Retinal pigment epithelial cell (primary cell): ENCODE measurements at places on chromosomes 3 and 15.
A peak's percentile ranks its signal among the peaks of the same experiment; 100 is the strongest.

- no peak for DNase-seq
Measured at GRCh38 chr3:8817486-8817885, 48.1 kb upstream of the OXTR start.

DNA sequence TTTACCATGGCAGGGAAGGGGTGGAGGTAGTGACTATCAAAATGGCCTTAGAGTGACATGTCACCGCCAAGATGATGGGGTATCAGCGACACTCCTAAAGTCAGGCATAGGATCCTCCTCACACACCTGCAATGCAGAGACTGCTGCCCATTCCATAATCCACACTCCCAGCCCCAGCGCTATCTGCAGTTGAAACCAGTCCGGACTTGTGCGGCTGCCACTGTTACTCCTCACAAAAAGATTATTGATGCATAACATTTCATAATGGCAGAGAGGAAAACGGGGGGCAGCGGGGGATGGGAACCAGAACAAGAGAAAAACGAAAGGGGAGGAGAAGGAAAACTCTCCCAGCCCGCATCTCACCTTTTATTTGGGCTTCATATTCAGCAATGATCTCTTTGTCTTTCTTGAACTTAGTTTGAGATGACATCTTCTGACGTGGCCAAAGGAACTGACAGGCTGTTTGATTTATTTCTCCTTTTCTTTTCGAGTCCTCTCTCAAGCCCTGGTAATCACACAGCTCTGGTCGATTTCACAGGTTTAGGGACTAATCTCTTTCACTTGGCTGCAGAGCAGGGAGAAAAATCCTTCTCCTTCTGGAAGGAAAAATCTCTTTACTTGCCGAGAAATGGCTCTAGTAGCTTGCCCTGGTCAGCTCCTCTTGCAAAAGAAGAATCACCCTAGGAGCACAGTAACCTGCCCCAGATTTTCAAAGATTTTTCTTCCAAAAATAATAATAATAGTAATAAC is 749 bp downstream of the SRGAP3 start:
- DNase-seq, result no peak

DNA sequence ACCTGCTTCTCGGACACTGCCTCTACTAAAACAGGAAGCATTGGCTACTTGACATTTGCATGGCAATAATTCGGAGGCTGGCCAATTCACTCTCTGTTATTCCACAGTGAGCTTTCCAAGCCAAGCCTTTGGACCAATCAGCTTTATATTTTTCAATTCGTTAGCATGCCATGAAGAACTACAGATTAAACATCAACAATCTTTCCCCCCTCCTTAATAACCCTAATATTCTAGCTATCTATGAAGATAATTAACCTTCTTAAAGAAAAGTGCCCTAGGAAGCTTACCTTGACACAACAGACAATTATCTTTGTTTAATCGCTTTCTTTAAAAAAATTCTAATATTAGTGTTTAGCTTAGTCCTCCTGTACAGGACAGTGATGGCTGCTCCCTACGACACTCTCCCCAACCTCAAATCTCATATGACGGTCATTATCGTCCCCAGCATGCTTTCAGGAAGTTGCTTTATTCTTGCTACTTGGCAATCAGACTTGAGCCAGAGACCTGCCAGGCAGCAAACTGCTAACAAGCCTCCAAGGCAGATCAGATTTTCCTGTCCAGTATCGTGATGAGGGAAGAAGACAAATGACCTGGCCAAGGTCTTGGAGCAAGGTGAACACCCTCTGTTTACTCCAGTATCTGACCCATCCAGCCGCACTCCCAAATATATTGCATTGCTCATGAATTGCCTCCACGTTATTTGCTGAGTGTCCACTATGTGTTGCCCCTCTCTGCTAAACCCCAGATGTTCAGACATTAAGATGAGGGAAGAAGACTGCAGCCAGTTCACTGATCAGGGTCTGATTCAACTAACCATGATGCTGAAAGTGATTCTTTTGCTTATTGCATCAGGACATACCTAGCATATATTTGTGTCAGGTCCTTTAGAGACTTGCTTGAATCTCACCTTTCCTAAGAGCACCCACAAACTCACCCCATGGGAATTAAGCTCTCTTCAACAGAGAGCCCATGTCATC is 68.1 kb upstream of the LPP start:
- DNase-seq, result no peak

GRCh38 chr3:141445990-141446389 is 40.8 kb upstream of the RASA2 start:
- DNase-seq, result no peak

- DNase-seq, result no peak
Measured at GRCh38 chr3:9386078-9386459, 11.3 kb upstream of the SETD5 start.

DNA sequence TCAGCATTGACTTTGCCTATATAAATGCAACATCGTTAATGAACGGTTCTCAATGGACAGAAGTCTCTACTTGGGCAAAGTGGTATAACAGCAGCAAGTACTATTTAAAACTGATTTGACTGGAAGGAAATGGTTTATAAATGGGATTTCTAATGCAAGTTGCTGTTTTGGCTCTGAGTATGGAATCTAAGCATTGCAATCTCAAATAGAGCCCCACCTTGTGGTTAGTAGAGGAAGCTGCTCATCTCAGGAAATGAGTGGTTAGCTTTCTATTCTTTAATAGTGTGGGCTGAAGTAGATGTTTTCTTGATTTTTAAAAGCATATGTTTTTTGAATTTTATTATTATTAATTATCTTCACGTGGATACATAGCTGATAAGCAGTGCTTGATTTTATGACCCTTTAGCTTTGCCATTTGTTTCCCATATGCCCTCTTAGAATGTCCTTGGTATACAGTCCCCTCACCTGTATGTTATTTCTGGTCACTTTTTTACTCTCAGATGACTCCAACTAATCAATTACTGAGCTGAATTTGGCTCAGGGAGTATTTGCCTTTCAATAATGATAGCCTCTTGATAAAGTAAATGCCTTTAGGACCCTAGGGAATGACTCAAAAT is 67.1 kb downstream of the OXSM start:
- peak; percentile 22 for DNase-seq

DNA sequence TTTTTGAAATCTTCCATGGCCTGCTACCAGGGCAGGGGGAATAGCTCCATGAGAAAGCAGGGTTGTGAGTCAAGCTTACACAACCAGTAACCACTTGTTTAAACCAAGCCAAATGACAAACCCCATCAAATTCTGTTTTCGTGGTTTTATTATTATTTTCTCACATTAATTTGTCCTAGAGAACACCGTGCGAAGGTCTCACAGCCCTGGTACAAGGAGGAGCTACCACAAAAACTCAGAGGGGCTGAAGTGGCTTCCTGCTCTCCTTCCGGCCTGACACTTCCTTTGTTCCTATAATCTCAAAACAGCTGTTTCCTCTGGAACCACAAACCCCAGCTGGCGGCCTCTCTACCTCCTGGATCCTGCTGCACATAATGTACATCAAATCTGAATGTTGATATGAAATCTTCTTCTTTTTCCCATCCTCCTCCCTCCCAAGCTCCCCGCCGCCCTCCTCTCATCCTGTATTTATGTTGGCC is 375.9 kb downstream of the MCTP2 start:
- no peak for DNase-seq

GRCh38 chr15:38129531-38130204 is 123.0 kb upstream of the SPRED1 start:
- peak; percentile 80 for DNase-seq

- DNase-seq, result no peak
Measured at GRCh38 chr3:177467247-177467985, 270.1 kb upstream of the TBL1XR1 start.

- DNase-seq, result no peak
Measured at GRCh38 chr15:68325726-68326125, 48.2 kb downstream of the FEM1B start.

DNA sequence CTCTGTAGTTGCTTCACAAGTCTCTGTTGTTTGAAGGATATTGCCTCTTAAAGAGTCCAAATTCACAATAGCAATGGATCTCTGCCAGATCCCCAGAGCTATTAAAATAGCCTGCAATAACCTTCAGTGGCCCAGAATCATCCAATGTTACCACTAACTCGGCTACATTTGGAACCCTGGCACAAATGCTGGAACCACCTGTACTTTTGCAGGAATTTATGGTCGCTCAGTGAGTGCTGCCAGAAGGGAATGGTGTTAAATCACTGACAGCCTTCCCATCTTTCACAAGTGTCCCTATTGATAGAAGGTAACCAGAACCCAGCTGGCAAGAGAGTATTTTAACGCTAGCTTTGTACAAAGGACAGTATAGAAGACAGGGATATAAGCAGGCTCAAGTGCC is 298.8 kb upstream of the PLSCR5 start:
- no peak for DNase-seq

- DNase-seq, result no peak
Measured at GRCh38 chr3:180340395-180340794, 261.6 kb upstream of the TTC14 start.

DNA sequence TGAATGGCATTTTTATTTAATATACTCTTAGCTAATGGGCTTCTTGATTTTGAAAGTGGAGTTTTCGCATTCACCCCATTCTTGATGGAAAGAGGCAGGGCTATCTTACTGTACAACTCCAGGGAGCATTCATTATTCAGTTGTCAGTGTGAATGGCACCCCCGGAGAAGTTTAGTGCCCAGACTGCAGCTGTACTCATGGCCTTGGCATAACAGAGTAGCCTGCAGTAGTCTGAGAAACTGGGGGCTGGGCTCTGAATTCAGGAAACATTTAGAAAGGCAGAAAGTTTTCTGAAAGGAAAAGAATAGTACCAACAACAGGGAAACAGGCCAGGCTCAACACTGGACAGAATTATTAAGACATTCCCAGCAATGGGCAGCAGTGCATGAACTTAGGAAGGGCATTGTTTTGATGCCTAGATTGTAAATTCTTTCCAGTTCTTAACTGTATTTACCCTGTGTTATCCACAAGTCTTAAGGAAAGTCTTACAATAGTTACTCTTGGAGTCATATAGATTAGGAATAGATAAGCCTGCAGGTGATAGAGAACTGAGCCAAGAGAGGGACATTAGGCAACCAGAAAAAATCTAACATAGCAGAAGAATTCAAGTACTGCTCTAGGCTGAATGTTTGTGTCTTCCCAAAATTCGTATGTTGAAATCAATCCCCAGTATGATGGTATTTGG is 44.4 kb downstream of the TIPARP start:
- no peak for DNase-seq

GRCh38 chr3:189779166-189779565 is 148.0 kb downstream of the TP63 start:
- DNase-seq, result no peak

- no peak for DNase-seq
Measured at GRCh38 chr15:82309802-82310201, 39.5 kb downstream of the GOLGA6L10 start.

DNA sequence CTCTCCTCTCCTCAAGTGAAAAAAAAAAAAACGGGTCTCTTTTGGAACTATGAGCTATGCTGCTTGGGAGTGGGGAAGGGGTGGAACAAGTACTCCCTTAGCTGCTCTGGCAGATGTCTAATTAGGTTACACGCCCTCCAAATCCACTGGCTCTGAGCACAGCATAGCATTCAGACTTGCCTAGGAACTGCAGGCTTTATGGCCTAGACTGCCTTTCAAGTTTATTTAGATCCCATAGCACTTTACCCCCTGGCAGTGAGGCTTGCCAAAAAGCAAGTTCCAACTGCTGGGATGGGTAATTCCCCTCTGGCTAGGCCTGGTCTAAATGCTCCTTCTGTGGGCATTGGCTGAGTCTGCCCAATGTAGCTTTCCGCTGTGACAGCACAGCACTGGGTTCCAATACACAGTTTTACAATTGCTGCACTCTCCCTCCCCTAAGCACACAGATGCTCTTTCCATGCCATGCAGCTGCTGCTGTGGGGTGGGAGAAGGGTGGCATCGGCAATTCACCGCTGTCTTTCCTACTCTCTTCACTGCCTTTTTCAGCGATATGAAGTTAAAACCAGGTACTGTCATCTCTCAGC is 152.8 kb downstream of the KCNAB1 start:
- DNase-seq, result no peak

GRCh38 chr15:70812827-70813364 is 41.1 kb downstream of the LARP6 start:
- DNase-seq, result no peak

DNA sequence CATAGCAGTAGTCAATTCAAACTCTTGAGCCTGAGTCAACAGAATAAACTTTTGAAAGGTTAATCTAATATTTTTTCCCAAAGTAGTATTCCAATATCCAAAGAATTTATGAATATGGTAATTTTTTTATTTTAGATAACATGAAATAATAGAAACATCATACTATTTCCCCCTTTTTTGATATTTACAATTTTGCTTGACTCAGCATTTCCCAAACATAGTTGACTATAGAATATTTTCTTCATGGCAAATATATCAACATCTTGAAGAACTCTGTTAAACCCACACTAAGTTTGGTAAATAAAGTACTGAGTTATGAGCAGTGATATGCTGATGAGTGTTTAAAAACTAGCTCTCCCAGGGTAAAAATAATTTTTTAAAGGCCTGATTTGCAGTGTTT is 380.0 kb upstream of the ARL6 start:
- DNase-seq, result no peak

DNA sequence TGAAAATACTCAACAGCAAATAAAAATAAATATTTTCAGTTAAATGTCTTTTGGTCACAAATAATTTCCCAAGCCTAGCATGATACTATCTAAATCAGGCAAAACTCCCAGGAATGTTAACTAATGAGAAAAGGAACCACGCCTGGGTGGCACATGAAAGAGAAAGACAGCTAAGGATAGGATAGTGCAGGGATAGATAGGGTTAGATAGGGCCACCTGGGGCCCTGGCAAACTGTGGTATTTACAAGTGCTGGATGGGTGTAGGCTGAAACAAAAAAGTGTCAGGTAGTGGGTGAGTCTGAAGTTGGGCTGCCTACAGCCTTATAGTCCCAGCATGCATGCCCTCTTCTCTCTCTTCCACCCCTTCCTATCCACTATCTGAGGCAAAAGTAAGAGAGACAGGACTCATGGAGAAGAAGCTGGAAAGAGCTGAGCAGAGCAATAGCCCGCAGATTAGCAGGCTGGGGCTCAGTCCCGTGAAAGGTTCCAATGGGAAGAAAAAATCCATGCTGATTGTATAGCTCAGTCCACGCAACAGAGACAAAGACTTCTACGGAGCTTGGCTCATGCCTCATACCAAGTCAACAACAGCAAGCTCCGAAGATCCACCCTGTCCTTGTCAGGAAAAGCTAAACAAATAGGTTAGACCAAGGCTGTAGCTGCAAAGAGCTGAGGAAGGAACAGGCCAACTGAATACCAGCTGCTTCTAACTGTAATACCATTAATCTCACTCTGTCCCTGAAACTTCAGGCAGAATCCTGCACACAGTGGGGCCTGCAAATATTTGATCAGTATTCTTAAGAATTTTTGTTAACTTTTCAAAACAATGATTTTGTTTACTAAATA is 342.1 kb upstream of the ATP11B start:
- no peak for DNase-seq
